Subcutaneous adipose tissue (tissue), 4 donors: ENCODE measurements at places on chromosomes 3 and 15. TPM values are rescaled to one million over a fixed set of nuclear protein-coding genes. Genes with fewer than 3 reads are reported as not detected.

Gene CEMIP
- 0.17 TPM for total RNA-seq

Gene KBTBD13
- not detected for total RNA-seq

Gene ADAMTSL3
- 1.5 TPM for total RNA-seq

Gene CHST2
- 11.7 TPM for total RNA-seq

Gene CHSY1
- total RNA-seq, result 30.5 TPM

Gene GHRL
- total RNA-seq, result not detected

Gene SPINT1
- 2.3 TPM for total RNA-seq

Gene LRRN1
- not detected for total RNA-seq

Gene WNT5A
- total RNA-seq, result 0.51 TPM

Gene CCRL2
- total RNA-seq, result 7.0 TPM

Gene NR2C2
- total RNA-seq, result 41.8 TPM
